ENCODE measurements at places on chromosomes 16 and 17. TPM values are rescaled to one million over a fixed set of nuclear protein-coding genes. Genes with fewer than 3 reads are reported as not detected.

SLC2A4 gene
- polyA plus RNA-seq: 107 TPM

FUS gene
- polyA plus RNA-seq: 127 TPM

ACAP1 gene
- polyA plus RNA-seq: 2.6 TPM

DNAI2 gene
- not detected for polyA plus RNA-seq

TGFB1I1 gene
- polyA plus RNA-seq: 29.5 TPM

SOX8 gene
- 0.50 TPM for polyA plus RNA-seq
